D341Med (cell line): ENCODE measurements at places on chromosomes 7 and 10.

- DNase-seq = no peak
Measured at GRCh38 chr7:90850066-90850465, 253.9 kb downstream of the CDK14 start.

GRCh38 chr10:78802431-78802830 lies 266.3 kb upstream of the ZMIZ1 start:
- DNase-seq = no peak

GRCh38 chr7:134712196-134712595 lies 65.5 kb downstream of the BPGM start:
- no peak for DNase-seq

GRCh38 chr7:93390660-93391059 lies 158.5 kb downstream of the VPS50 start:
- no peak for DNase-seq

- DNase-seq = no peak
Measured at GRCh38 chr10:67853512-67853911, 15.5 kb upstream of the DNAJC12 start.

DNA sequence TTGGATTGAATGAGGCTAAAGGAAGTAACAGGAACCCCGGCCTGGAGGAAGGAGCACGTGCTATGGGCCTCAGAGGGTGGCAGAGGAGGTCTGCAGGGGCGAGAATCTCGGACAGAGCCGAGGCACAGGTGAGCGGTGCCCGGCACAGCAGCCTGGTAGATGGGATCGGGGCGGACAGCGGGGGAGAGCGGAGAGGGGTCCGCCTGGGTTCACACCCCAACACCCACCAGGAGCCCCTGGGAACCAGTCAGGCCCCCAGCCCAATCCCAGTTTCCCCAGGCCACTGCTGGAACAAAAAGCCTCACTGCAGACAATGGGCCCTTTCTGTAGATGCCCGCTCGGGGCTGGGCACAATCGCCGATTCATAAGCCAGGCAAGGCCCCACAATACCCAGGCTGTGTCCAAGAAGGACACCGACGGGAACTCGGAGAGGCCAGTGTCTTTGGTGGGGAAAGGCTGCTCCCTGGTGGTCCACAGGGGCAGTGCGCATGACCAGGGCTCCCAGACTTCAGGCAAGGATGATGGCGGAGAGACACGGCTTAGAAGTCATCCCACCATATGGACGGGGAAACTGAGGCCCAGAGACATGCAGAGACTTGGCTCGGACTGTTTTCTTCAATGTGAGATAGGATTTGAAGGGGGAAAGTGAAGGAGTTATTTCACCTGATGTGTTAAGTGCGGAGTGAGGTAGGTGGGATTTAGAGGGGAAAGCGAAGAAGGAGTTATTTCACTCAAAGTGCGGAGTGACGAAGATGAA lies 106.9 kb upstream of the GPR26 start:
- DNase-seq = peak; percentile 54

GRCh38 chr10:44628921-44629320 lies 244.0 kb upstream of the CXCL12 start:
- DNase-seq = no peak

DNA sequence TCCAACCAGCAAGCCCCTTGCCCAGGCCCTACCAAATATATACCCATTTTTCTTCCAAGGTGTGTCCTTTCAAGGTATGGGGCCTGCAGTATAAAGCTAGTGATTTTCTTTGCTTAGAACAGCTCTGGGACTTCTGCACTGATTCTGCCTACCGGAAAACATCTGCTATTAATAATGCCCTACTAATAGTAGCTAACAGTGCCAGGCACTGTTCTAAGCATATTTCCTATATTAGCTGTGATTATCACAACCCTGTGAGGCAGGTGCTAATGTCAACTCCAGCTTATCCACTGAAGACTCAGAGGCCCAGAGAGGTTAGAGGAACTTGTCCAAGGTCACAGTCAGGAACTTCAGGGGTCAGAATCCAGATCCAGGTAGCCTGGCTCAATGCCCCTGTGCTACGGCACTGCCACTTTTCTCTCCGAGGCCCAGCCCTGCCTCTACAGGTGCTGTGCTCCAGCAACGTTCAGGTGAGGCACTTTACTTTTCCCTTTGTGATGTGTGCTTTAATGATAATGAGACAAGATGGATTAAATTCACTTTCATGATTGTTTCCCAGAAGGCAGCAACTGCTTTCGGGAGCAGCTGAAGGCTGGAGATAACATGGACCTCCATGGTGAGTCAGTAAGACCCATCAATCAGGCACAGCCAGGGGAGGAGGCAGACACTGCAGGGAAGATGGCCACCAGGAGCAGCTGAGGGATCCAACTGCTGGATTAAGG lies 26.7 kb downstream of the TAS2R41 start:
- no peak for DNase-seq

GRCh38 chr7:92876836-92877235 lies 40.5 kb upstream of the CDK6 start:
- DNase-seq = no peak

- no peak for DNase-seq
Measured at GRCh38 chr7:43880596-43880995, 11.3 kb upstream of the MRPS24 start.

DNA sequence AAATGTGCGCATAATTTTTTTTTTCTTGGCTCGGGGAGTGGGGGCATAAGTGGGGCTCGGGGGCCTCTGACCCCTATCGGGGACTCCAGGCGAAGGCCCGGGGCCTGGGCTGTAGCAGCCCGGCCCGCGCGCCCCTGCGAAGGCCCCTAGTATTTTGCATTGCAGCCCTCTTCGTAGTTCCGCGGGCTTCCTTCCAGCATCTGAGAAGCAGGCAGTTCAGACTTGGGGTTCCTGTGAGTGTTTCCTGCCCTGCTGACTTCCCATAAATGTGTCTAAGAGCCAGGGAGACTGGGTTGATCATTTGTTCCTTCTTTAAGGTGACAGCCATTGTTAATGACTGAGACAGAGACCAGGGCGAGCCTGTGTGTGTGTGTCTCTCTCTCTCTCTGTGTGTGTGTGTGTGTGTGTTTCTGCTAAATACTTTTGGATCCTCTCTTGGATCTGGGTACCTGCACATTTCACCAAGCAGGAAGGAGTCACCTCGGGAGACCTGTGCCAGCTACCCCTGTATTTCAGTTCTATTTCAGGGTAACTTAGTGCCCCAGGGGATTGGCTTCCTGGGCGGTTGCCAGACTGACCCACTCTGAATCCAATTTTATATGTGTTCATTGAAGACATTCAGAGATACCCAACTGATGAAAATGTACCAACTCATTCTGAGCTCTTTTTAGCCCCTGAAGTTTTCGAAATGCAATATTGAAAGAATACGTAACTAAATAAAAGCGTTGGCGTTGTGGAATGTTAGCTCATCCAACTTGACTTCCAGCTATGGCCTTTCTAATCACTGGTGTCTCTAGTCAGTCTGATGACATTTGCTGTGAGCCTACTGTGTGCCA lies 805 bp downstream of the MSRB2 start:
- DNase-seq = peak; percentile 59

DNA sequence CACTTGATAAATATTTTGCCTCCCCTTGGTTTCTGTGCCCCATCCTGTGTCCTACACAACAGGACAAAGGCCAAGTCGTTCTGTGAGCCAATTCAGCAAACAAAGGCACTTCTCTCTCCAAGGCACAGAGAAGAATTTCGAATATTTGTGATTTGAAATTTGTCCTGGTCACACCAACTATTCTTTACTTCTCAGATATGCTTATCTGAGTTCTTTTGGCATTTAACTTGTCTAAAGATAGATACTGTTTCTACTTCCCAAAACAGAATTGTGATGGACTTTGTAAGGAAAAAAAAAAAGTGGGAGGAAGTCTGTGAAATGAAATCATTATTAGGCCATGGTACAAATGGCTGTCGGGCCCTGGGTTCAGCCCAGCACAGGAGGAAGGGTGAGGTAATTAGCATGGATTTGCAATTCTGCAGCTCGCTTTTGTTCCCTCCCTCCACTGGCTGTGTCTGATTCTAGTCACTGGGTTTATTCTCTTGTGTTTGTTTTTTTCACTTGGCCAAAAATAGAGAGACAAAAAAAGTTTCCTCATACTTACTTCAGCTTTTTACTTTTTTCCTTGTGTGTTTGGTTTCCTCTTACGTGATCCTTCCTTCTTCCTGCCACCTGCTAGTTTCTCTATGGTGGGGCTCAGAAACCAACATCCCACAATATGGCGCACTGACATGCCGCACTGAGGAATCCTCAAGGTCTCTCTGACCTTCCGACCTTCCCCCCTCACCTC lies 108.2 kb upstream of the MKLN1 start:
- no peak for DNase-seq

DNA sequence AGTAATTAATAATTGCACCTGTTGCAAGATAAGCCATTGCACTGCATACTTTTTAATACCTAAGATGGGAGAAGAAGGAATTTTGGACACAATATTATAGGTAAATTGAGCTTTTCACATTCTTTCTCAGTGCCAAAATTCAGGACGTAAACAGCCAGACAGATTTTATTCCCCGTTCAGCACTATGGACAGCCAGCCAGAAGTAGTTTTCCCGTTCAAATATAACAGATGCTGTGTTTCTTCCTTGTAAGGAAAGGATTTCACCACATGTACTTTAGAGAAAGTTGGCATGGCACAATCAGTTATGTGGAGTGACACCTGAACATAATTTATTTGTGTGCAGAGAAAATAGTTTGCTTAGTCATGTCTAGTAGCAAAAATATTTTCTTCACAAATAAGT lies 34.8 kb downstream of the SEMA3E start:
- DNase-seq = no peak

DNA sequence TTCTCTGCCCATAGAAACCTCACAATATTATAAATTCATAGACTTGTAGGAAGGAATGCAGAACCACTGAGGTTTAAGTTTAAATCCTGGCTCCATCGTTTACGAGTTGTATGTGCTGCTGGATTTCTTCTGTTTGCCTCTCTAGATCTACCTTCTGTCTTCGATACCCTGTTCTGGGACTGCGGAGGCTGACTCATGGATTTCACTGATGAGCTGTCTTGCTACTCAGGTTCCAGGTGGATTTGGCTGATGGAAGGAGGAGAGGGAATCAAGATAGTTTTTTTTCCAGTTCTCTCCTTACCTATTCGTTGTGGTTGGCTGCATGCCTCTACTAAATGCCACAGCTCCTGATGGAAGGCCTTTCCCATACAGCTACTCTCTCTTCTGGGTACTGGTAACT lies 375.8 kb downstream of the REEP3 start:
- DNase-seq = no peak

DNA sequence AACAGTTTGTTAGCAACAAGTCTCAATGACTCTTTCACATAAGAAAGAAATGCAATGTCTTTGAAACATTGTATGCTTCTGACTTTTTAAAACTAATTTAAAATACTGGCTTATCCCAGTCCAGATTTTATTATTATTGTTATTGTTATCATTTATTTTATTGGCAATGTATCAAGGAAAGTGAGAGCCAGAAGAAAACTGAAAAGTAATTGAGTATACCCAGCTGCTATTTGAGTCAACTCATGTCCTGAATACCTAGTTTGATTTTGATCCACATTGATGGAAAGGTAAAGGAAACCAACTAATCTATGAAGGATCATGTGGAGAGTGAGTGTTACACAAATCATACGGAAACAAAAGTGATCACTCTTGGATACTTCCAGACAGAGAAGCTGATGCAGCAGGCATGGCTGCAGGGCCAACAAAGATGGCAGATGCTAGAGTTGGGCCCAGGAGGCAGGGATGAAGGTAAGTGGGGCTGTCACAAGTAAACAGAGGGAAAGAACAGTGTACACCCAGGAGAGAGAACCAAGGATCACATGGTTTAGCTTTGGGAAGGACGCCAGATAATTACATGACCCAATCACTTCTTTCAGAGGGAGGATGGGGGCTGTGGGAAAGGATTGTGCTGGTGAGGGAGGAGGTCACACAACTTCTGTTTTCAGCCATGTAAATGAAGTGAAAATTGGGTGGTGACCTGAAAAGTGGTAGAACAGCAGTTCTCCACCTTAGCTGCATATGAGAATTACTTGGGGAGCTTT lies 179.2 kb upstream of the NAMPT start:
- DNase-seq = no peak

DNA sequence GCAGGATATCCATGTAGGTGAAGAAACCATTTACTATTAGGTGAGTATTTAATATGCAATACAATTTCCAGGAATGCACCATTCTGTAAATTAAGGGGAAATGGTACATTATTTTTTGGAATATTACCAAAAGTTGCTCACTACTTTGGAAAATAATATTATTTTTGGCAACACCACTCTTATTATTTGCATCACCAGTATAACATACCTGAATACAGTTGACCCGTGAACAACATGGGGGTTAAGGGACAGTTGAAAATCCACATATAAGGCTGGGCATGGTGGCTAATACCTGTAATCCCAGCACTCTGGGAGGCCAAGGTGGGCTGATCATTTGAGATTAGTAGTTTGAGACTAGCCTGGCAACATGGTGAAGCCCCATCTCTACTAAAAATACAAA lies 21.2 kb upstream of the FHIP2A start:
- no peak for DNase-seq

DNA sequence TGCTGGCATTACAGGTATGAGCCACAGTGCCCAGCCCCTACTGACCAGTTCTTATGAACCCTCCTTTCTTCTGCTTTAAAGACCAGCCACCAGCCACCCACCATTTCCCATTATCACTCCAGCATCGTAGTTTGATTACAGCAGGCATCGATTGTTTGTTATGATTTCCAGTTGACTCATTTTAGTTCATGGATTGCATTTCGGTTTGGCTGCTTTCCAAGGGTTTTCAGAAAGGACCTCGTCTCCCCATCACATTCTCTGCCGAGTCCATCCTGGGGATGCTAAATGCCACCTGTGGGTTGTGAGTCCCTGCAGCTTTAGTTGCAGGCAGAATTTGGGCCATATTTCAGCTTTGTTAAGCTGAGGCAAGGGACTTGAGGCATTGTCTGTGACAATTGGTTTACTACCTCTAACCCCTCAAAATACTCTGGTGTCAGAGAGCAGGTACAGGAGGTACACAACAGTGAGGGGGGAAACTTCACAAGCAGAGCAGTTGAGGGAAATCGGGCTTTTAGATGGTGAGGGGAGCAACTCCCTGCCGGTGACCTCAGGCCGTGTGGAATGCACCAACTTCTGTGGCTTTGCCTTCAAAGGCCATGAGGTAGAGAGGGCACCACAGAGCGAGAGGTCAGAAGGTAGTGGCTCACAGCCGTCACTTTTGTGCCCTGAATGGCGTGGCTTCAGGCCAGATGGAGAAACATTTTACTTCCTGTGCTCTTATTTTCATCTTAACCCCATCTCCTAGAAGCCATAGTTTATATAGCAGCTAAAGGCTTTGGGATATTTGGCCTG lies 203.8 kb downstream of the CCDC3 start:
- DNase-seq = no peak

- DNase-seq = no peak
Measured at GRCh38 chr10:8297959-8298358, 243.5 kb downstream of the GATA3 start.

GRCh38 chr7:52270301-52270700 lies 765.1 kb upstream of the POM121L12 start:
- DNase-seq = no peak

DNA sequence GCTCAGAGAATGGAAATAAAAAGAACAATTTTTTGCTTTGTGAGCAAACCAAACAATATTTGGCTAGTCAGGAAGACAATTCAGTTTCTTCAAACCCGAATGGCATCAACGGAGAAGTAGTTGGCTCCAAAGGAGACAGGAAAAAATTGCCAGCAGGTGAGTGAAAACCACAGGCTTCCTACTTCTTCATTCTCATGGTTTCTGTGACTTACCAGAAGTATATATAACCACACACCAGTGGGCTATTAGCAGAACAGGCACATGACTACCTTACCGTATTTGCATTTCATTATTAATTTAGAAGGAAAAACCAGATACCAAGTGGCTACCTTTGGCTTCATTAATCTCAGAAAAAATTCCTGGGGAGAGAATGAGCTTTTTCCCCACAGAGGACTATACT lies 8.8 kb downstream of the TDRD1 start:
- no peak for DNase-seq

GRCh38 chr7:157848508-157849340 lies 511.9 kb downstream of the DNAJB6 start:
- no peak for DNase-seq
